ENCODE measurements at places on chromosomes 6 and 20.

DNA sequence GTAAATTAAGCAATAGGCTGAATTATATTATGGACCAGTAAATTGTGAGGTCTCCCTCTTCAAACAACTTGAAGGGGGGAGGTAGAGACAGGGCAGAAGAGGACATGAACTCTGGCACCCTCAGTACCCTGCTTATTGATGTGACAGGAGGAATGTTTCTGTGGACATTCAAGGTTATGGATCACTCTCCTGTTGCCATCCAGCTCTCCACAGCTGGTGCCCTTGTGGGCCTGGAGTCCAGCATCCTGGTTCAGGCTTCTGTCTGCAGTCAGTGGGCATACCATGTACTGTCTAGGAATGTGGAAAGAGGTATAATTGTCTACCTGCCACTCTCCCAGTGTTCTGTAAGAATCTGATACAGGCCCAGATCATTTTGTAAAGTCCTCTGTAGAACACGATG, 55.6 kb downstream of the FAM120B start:
- no peak for DNase-seq

DNA sequence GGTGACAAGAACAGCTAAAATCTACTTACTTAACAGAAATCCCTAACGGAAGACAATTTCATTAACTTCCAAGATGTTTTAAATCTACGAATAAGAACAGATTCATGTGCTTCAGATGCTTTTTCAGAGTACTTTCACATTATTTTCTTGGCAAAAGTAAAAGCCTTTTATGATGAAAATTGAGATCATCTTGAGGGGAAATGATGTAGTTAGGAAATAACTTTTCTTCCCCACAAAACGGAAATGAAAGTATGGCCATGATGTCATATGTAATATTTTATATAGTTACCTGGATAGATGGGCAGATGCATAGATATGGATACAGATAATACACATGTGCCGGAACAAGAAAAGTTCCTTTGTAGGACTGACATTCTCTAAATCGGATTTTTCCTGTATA, 32.8 kb downstream of the SASH1 start:
- no peak for DNase-seq

GRCh38 chr6:39847221-39847620, 55.0 kb downstream of the DAAM2 start:
- DNase-seq: no peak

- DNase-seq: no peak
Observed at GRCh38 chr6:19613678-19614077, 223.5 kb upstream of the ID4 start.

DNA sequence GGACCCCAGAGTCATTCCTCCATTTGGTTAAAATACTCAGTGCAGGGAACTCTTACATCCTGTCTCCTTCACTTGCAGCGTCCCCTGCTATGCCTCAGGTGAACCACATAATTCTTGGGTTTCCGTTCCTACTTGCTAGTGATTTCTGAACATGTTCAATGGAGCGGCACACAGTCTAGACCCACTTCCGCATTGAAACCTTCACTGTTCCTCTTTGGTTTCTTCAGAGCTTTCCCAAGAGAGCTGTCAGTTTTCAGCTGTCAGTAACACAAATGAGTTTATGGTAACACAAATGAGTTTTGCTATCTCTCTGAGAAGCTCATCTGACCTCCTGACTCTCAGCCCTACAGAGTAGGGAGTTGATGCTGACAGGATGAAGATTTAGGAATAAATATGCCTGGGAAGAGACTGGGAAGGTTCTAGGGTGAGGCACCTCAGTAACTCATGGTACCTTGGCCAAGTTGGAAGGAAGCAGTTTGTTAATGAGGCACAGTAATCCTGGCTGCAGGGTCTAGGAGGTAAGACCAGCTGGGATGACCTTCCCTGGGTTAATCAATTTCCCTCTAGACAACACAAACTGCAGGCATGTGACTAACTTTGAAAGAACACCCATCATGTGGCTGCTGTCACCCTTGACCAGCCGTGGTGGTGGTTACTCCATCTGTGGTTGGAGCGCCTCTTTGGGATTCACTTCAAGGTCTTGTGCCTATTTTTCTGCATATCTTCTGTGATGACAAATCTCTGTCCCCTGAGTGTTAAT, 5.4 kb downstream of the SYS1 start:
- DNase-seq: no peak
